Upper lobe of right lung (tissue), 1 donor: ENCODE measurements at places on chromosomes 11 and 22. TPM values are rescaled to one million over a fixed set of nuclear protein-coding genes. Genes with fewer than 3 reads are reported as not detected.

CRACR2B gene
- total RNA-seq, result 34.3 TPM

DNA sequence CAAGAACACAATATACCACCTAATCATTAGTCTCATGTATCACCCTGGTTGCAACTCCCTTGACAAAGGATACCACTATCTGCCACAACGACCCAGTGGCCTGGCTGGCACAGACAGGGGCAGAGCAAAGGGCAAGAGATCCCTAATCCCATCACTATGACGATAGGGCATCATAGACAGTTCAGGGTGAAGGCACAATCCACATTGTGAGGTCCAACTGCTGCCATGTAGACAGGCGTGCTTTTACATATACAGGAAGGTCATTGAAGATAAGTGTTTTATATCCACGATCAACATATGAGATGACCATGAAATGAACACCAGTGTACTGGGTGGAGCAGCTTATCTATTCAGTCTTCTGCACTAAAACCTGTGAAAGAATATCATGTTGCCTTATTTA lies 94.6 kb downstream of the IGLL1 start:
- DNase-seq, result no peak

- DNase-seq, result no peak
These were observed 52.9 kb downstream of the C11orf58 start for GRCh38 chr11:16791191-16791961.

OR10G6 gene
- not detected for total RNA-seq

GRCh38 chr22:37267661-37268413 lies 14.5 kb upstream of the CYTH4 start:
- peak; percentile 57 for DNase-seq

NXPE2 gene
- not detected for total RNA-seq

DNA sequence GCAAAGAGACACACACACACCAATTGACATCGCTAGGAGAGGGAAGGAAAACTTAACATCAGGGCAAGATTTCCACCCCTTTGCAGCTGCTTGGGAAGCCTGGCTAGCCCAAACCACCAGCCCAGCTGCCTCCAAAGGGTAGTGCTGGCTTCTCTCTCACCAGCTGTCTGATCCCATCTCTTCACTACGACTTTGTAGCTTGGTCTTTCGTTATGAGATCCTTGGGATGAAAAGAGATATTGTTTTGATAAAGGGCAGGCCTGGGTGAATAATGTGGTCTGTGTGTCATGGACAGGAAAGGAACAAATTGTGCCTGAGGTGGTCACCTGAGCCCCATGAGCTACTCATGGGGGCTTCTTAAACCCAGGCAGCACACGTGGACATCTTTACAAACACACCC lies 101.9 kb downstream of the ARL14EP start:
- no peak for DNase-seq

DNA sequence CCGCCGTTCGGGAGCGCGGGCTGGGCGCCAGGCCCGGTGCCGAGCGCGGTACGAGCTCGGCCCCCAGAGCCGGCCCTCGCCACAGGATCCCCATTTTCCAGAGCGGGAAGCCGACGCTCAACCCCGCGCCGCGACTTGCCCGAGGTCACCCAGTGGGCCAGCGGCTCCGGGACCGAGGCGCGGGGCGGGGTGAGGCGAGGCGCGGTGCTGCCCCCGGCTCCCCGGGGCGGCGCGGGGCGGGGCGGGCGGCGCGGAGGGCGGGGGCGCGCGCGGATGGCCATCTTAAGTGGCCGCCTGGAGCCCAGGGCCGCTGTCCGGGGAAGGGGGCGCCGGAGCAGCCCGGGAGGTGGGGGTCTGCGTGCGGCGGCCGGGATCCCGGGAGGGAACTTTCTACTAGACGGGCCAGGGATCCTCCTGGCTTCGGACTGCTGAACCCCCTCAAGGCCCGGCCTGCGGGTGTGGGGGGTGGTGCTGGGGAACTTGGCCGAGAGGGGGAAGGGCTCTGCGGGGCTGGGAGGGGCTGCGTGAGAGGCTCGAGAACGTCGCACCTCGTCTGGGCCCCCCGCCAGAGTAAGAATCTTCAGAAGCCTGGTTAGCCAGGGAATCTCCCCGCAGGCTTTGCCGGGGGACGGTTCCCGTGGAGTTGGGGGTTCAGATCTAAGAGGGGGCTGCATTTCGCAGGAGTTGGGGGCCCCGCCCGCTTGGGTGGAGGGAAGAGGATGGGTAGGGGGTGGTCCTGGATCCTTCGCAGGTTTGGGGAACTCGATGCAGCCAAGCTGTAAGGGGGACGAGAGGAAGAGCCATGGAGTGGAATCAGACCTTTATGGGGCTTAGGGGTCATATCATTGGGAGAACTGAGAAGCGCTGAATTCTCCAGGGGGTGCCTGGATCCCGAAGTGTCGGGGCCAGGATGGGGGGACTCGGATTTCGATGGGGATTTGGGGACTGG lies 678 bp upstream of the INPPL1 start:
- DNase-seq, result peak; percentile 90

- DNase-seq, result peak; percentile 70
These were observed 781 bp downstream of the NECTIN1 start for GRCh38 chr11:119728211-119728626.

GPHA2 gene
- total RNA-seq, result not detected

- no peak for DNase-seq
These were observed 9.9 kb downstream of the IFT27 start for GRCh38 chr22:36765943-36766450.

GRCh38 chr22:22074634-22075381 lies 92.2 kb upstream of the TOP3B start:
- DNase-seq, result no peak

GRCh38 chr11:40877256-40877655 lies 582.2 kb downstream of the LRRC4C start:
- no peak for DNase-seq

DNAJC4 gene
- total RNA-seq, result 36.4 TPM

DNA sequence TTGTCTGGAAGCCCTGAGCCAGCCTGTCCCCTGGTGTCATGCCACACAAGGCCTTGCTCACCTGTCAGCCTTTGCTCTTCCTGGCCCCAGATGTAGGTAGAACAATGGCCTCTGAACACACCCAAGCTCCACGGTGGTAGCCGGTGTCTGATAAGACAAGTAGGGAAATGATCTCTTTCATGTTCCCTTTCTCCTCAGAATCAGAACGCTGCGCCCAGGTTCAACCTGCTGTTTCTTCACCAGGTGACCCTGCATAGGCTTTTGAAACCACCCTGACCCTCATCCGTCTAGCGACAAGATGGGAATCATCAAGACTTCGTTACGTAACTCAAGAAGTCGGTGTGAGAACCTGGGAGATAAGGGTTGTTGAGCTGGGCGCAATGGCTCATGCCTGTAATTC lies 28.7 kb upstream of the YWHAH start:
- DNase-seq, result no peak

- no peak for DNase-seq
These were observed 107.3 kb downstream of the BRD1 start for GRCh38 chr22:49720279-49720959.

DNA sequence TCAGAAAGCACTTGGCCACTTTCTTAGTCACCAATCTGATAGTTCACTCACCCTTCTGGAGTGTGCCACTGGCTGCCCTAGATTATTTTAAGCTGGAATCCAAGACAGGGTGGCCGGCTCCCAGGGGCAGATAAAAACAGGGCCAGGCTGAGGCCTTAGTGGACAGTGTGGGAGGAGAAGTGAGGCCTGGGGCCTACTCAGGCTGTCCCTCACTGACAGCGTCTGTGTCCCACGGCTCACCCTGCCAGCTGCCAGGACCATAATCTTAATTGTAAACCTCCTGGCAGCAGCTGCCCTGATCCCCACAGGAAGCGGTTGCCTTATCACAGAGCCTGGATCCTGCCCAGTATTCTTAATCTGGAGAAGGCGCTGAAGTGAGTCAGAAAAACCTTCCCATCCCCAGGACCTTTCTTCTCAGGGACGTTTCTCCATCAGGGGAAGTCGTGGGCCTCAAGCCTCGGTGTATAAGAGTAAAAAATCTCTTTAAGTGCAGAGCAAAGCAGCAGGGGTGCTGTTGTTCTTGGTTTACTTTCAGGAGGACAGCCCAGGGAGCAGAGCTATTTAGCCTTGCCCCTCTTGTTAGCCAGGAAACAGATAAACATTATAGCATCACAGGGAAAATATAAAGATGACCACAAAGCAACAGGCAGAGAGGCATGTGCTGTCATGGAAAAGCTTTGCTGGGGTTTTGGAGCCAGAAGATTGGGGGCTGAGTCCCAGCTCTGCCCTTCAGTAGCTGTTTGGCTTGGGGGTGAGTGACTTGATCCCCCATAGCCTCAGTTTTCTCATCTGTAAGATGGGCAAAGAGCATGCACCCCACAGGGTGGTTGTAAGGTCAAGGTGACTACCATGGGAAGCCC lies 39.6 kb downstream of the TSPAN18 start:
- DNase-seq, result no peak

CAVIN3 gene
- 48.8 TPM for total RNA-seq

DNA sequence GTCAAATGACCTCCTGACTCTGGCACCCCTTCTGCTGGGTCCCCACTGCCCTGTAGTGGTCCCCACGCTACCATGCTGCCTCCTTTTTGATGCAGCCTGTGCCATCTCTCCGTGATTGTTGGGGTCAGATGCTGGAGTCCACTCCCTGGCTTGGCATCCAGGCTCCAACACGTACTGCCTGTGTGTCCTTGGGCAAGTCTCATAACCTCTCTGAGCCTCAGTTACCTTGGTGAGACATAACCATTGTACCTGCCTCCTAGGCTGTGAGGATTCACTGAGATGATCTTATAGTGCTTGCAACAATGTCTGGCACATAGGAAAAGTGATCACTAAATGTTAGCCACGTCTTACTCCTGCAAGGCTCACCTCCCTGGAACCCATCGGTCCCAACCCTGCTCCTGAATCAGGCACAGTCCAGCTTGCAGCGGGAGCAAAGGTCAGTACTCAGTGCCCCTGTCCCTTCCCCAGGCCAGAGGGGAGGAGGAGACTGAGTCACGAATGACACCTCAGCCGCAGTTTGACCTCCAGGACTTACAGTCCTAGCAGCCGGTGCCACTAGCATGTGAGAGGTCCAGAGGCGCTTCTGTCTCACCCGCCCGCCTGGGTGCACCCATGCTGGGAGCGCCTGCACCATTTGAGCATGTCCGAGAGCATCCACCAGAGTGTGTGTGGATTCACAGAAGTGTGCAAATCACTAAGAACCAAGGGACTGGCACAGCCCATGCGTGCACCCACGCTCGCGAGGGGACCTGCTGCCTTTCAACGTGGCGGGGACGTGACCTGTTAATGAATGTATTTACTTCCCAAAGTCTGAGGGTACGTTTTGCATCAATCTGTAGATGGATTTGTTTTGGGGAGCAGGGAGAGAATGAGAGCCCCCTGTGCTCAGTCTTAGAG lies 3.0 kb upstream of the APOA4 start:
- DNase-seq, result no peak

HTR3A gene
- total RNA-seq, result not detected

DNA sequence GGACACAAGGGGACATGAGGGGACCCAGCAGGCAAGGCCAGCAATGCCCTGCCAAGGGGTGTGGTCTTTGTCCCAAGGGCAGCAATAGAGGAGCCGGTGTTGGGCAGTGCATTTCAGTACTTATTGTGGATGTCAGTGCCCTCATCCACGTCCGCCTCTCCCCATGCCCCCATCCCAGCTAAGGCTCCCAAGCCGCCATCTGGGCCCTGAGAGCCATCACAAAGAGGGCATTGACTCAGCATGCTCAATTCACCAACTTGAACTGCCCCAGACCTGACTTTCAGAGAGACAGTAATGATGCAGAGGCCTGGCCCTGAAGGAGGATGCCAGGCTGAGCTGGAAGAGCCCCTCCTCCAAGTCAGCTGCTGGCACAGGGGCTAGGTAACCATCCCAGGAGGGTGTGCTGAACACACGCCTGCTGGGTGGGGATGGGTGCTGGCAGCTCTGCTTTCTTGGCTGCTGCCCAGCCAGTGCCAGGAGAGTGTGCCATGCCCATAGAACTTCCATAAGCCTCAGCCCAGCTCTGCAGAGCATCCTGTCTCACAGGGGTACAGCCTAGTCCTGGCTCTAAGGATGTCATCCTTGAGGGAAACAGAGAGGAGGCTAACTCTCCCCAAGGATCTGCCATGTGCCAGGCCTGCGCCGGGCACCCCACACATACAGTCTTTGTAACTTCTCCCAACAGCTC lies 46.5 kb downstream of the PDE2A start:
- DNase-seq, result no peak

DNA sequence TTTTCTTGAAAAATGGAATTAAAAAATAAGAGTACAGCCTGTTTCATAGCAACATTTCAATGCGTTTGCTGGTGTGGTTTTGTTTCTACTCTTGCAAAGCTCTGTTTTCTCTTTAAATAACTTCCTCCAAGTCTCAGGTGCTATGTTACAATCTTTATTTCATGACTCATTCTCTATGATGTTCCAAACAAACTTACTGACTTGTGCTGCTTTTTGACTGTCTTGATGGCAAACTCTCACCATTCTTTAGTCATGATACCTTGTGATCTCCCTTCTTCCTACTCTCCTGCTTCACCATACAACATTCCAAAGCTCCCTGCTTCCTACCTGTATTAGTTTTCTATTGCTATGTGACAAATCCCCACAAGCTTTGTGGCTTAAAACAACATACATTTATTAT lies 166.1 kb downstream of the C11orf91 start:
- DNase-seq, result no peak

ARVCF gene
- total RNA-seq, result 25.4 TPM

CDC45 gene
- 0.58 TPM for total RNA-seq

SLC16A8 gene
- not detected for total RNA-seq

GRCh38 chr11:134819041-134819440 lies 407.0 kb upstream of the B3GAT1 start:
- no peak for DNase-seq

DNA sequence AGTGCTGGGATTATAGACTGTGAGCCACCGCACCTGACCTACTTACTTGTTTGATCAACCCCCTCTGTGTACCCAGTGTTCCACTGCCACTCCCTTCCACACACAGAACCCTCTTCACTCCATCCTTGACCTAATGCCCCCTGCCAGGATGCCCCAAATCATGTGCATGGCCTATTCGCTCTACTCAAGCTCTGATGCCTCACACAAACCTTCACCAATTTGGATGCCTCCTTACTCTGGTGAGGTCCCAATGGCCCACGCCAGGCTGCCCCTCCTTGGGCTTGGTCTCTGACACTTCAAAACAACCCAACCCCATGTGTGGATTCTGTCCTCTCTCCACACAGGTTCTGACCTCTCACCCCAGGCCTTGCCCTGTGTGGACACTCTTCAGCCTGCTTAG lies 9.4 kb upstream of the PSMC3 start:
- DNase-seq, result no peak

ANKK1 gene
- not detected for total RNA-seq

- DNase-seq, result peak; percentile 88
These were observed at the start of gene FERMT3 for GRCh38 chr11:64206457-64207255. Gene FERMT3, plus strand, starts transcription at chr11:64206721. Its CDS starts 644 bp downstream, at chr11:64207365.

CFAP300 gene
- total RNA-seq, result 2.3 TPM
